SJSA1 (cell line): ENCODE measurements at places on chromosomes 4 and X. TPM values are rescaled to one million over a fixed set of nuclear protein-coding genes. Genes with fewer than 3 reads are reported as not detected.

DNA sequence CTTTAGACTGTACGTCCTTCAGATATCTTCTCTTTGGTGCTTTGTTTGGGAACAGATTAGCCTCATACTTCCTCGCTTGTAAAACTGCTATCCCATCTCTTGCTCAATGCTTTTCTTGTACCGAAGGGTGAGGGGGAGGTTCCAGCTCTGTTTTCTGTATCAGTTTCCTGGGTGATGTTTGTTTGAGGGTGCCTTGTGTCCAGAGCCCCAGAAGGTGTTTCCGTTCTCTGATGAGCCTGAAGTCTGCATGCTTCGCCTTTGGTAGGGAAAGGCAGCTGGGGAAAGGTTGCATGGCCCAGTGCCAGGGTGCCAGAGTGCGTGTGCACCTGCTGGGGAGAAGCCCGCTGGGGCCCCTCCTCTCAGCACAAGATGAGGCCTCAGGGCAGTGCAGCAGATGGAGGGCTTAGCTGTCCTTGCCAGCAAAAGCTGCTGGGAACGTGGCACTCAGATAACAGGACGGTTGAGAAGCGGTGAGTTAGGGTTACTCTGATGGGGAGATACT lies 73.7 kb downstream of the TBL1X start:
- no peak for DNase-seq
- H3K36me3 ChIP-seq = 0 out of 2 replicates have a peak, but pooled peaks cover 6% of the 10 kb centered on the region
- peaks cover 28% of the 10 kb centered on the region for H3K4me1 ChIP-seq
- H3K4me3 ChIP-seq = no peak overlapping the region
- H3K27me3 ChIP-seq = no peaks in the 10 kb centered on the region

DNA sequence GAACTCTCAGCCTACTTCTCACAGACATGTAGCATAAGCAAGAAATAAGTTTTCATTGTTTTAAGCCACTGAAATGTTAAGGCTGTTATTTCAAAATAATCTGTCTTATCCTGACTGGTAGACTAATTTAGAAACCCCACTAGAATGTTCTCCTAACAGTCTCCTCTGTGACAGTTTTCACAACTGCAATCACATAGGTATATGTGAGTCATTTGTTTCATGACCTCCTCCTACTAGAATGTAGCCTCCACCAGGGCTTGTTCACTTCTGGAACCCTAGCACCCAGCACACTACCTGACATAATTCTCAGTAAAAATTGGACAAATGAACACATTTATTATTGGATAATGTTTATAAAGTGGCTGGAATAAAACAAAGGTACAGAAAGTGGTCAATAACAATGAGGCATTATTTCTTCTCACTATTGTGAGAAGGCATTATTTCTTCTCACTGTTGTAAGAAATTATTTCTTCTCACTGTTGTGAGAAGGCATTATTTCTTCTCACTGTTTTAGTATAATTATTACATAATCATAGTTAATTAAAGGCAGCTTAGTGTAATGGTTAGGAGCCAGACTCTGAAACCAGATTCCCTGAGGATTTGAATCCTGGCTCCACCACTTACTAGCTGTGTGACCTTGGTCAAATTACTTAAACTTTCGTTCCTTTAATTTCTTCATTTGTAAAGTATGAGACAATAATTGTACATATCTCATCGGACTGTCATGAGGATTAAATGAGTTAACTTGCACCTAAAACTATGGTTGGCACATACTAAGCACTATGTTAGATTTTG lies 251.5 kb downstream of the RASL11B start:
- H3K27me3 ChIP-seq = no peaks in the 10 kb centered on the region
- no peaks in the 10 kb centered on the region for H3K36me3 ChIP-seq
- no peak overlapping the region for H3K4me3 ChIP-seq
- no peaks in the 10 kb centered on the region for H3K4me1 ChIP-seq

GRCh38 chrX:7047951-7048350 lies 99.6 kb upstream of the STS start:
- 0 out of 2 replicates have a peak, but pooled peaks cover 6% of the 10 kb centered on the region for H3K4me1 ChIP-seq
- H3K27ac ChIP-seq = no peak overlapping the region
- DNase-seq = no peak
- no peak overlapping the region for H3K4me3 ChIP-seq
- H3K27me3 ChIP-seq = no peaks in the 10 kb centered on the region

DNA sequence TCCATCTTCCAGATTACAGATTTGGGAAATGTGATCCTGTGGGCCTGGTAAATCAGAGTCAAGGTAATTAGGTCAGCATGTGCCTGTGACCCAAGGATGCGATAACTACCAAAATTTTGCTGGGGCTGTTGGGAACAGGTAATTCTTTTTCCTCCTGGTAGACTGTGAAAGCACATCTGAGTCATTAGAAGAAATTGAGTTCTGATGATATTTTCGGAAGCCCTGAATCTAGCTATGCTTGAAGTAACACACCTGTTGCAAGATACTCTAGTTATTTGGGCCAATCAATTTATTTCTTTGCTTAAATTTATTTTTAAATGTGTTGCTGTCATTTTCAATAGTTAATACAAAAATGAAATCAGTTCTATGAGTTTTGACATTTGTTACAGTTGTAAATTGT lies 903.6 kb downstream of the RPA4 start:
- H3K36me3 ChIP-seq = no peaks in the 10 kb centered on the region
- no peak overlapping the region for H3K4me3 ChIP-seq
- H3K4me1 ChIP-seq = no peaks in the 10 kb centered on the region
- H3K27ac ChIP-seq = no peak overlapping the region
- no peak for DNase-seq

- no peak overlapping the region for H3K27ac ChIP-seq
- DNase-seq = no peak
- no peak overlapping the region for H3K4me3 ChIP-seq
- H3K36me3 ChIP-seq = peaks cover 32% of the 10 kb centered on the region
These were observed 20.1 kb downstream of the EIF4E start for GRCh38 chr4:98908703-98909262.

DNA sequence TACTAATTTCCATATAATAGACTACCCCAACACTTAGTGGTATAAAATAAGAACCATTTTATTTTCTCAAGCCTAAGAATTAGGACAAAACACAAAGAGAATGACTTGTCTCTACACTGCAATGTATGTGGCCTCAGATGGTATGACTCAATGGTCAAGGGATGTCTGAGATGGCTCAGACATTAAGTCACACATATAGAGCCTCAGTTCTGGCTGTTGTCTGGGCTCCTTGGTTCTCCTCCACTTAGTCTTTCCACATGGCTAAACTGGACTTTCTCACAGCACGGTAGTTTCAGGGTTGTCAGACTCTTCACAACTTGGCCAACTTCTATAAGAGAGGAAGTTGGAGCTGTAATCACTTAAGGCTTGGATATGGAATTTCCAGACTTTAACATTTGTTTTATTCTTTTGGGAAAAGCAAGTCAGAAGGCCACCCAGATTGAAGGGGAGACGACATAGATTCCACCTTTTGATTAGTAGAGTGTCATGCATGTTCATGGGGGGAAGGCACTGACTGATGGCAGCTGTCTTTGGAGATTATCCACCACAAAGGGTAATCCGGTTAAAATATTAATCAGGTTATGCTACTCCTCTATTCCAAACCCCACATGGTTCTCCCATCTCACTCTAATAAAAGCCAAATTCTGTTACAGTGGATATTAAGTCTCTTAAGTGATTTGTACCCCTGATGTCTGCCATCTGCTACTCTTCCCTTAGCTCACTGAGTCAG lies 9.4 kb downstream of the IL15 start:
- peak overlapping the region; percentile 86 for H3K27ac ChIP-seq
- H3K36me3 ChIP-seq = no peaks in the 10 kb centered on the region; the same call in 1 of the 2 replicates
- peak; percentile 67 for DNase-seq
- H3K4me3 ChIP-seq = no peak overlapping the region
- H3K27me3 ChIP-seq = no peaks in the 10 kb centered on the region

DNA sequence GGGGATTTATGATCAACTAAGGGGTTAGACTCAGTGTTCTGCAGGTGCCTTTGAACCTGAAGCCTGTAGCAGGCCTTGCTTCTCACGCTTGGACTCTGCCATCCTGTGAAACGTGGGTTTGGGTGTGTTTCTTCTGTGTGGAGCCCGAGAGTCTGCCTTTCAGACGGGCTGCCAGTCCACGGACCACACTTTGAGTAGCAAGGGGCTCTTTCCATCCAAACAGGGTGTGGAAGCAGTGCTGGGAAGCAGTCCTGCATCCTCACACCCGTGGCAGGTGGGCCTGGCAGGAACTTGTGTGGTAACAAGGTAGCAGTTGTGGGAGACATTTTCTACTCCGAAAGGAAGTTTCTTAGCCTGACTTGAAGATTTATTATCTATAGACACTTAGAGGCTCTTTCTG lies 22.7 kb downstream of the RGS12 start:
- no peak overlapping the region for H3K27ac ChIP-seq
- no peak for DNase-seq
- H3K36me3 ChIP-seq = peaks cover 11% of the 10 kb centered on the region
- no peaks in the 10 kb centered on the region for H3K27me3 ChIP-seq

GRCh38 chr4:132956962-132957361 lies 192.1 kb upstream of the PCDH10 start:
- H3K36me3 ChIP-seq = no peaks in the 10 kb centered on the region
- H3K4me3 ChIP-seq = no peak overlapping the region
- DNase-seq = no peak
- no peaks in the 10 kb centered on the region for H3K4me1 ChIP-seq
- H3K27me3 ChIP-seq = no peaks in the 10 kb centered on the region

DNA sequence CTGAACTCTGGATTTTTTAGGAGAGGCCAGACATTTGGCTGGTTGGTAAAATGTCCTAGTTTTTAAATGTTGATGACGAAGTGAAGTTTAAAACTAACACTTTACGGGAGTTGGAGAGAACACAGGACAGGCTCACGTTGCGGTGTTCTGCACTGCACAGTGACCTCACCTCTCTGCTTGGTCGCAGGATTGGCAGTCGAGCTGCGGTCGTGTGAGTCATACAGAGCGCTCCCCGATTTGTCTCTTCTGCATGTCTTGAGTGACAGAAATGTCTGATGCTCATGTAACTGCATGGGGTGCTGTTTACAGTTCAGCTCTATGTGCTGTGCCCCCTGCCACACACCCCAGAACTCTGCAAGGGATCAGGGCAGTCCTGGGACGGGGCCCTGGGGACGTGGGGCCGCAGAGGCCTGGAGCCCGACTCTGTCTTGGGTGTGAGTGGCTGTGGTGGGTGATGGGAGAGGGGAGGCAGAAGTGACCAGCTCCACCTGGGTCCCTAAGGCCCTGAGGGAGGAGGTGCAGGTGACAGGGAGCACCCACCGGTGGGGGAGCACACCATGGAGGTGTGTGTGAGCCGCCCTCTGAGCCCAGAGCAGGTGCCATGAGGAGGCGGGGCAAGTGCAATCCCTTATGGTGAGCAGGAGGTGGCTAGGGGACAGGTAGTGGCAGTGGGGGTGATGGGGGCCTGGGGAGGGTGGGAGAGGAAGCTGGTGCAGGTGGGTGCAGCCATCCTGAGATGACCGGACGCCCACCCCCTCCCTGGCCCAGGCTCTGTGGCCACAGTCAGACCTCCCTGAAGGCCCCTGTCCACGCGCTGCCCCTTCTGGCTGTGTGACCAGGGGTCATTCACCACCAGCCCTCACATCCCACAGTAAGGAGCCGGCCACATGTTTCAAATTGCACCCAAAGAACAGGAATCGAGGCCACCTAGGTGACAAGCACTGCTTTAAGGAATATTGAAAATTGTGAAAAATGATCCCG lies 77.9 kb upstream of the ADRA2C start:
- no peaks in the 10 kb centered on the region for H3K36me3 ChIP-seq
- no peaks in the 10 kb centered on the region for H3K4me1 ChIP-seq
- peaks cover 4% of the 10 kb centered on the region for H3K27me3 ChIP-seq
- no peak overlapping the region for H3K27ac ChIP-seq

- DNase-seq = no peak
- no peaks in the 10 kb centered on the region for H3K27me3 ChIP-seq
- no peaks in the 10 kb centered on the region for H3K36me3 ChIP-seq
These were observed 88.9 kb upstream of the RPL34 start for GRCh38 chr4:108531461-108531860.

GRCh38 chrX:38214044-38214443 lies 6.6 kb downstream of the SRPX start:
- no peak overlapping the region for H3K4me3 ChIP-seq
- H3K27me3 ChIP-seq = no peaks in the 10 kb centered on the region
- no peak for DNase-seq
- no peaks in the 10 kb centered on the region for H3K36me3 ChIP-seq
- no peak overlapping the region for H3K27ac ChIP-seq
- H3K4me1 ChIP-seq = peaks cover 8% of the 10 kb centered on the region

- no peak for DNase-seq
- H3K27ac ChIP-seq = no peak overlapping the region
- no peaks in the 10 kb centered on the region for H3K36me3 ChIP-seq
- no peak overlapping the region for H3K4me3 ChIP-seq
These were observed 77.2 kb downstream of the JAKMIP1 start for GRCh38 chr4:6123116-6123515.

- no peaks in the 10 kb centered on the region for H3K27me3 ChIP-seq
- no peak overlapping the region for H3K4me3 ChIP-seq
- no peak for DNase-seq
These were observed 249.4 kb downstream of the ARHGAP10 start for GRCh38 chr4:147981305-147981704.

DNA sequence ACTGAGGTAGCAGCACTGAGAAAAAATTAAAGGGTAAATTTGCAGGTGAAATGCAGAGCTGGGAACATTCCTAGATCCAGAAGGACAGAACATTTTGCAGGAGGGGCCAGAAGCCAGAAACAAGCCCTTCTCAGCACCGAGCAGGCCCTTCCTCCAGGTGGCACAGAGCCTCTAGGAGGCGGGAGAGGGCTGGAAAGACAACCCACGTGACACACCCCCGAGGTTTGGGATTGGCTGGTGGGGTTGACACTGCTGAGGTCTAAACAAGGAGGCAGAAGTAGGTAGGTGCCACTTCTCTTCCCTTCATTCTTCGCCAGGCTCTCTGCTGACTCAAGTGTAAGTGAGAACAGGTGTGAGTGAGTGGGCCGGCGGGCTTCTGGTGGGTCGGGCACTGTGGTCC lies at the start of gene PAGE4:
Gene PAGE4, plus strand, starts transcription at position 288 of the 400 bp plus-strand sequence. CDS start 1,126 bp downstream, outside the sequence.
- H3K4me1 ChIP-seq = no peaks in the 10 kb centered on the region
- H3K36me3 ChIP-seq = no peaks in the 10 kb centered on the region
- DNase-seq = no peak
- H3K4me3 ChIP-seq = no peak within 1 kb of the TSS
- no peak within 1 kb of the TSS for H3K27ac ChIP-seq

Gene MFAP3L
- 0.97 TPM in 1 of 2 replicates, not detected in the other for total RNA-seq

Gene CXorf49B
- not detected in 2 replicates for total RNA-seq

Gene GYG2
- 13.0 and 19.0 TPM in 2 replicates for total RNA-seq

Gene GYPE
- total RNA-seq = 0.95 and 2.1 TPM in 2 replicates

Gene ADH7
- not detected in 2 replicates for total RNA-seq

Gene CXorf49
- total RNA-seq = not detected in 2 replicates

Gene SYP
- total RNA-seq = 0.16 and 0.53 TPM in 2 replicates

Gene OTC
- total RNA-seq = not detected in 2 replicates

Gene MAGED4B
- 16.1 and 31.8 TPM in 2 replicates for total RNA-seq

Gene GIMD1
- total RNA-seq = not detected in 2 replicates

Gene FAT4
- 37.1 and 54.4 TPM in 2 replicates for total RNA-seq

Gene CLCN5
- 2.0 and 3.5 TPM in 2 replicates for total RNA-seq

Gene KLHL4
- 0.69 and 3.9 TPM in 2 replicates for total RNA-seq

Gene HSFX3
- total RNA-seq = not detected in 2 replicates

Gene SYNPO2
- 2.8 and 4.7 TPM in 2 replicates for total RNA-seq

Gene PRDM8
- 5.2 and 8.5 TPM in 2 replicates for total RNA-seq
